ENCODE measurements at places on chromosomes 3 and 15.

GRCh38 chr3:13557417-13557816 is 8.5 kb downstream of the FBLN2 start:
- DNase-seq, result no peak

- DNase-seq, result no peak
Measured at GRCh38 chr3:134659391-134660045, 8.7 kb upstream of the KY start.

- no peak for DNase-seq
Measured at GRCh38 chr15:69159805-69160140, 662 bp upstream of the GLCE start.

DNA sequence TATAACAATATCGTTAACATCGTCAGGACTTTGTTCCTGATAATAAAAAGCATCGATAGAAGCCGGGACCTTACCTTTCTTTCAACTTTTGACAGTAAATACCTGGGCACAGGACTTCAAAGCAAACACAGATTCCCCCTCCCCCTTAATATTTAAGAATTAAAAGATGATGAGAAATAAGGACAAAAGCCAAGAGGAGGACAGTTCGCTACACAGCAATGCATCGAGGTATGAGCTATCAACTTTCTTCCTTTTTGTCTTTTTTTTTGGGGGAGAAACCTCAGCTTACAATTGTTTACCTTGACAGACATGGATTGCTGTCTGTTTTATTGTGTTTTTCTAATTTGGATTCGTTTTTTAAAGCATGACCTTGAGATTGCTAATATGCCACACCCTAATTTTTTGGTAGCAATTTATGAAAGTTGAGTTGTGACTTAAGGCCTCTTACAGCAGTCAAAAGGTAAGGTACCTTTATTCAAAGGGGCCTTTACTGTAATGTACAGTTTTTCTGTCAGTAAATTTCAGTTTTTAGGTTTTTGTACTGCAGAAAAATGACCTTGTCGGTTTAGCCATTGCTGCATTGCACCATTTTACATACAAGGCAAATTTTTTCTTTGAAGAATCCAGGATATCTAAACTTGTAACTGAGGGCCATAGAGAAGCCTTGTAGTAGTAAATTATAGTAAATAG is 1.1 kb downstream of the CHD2 start:
- no peak for DNase-seq

DNA sequence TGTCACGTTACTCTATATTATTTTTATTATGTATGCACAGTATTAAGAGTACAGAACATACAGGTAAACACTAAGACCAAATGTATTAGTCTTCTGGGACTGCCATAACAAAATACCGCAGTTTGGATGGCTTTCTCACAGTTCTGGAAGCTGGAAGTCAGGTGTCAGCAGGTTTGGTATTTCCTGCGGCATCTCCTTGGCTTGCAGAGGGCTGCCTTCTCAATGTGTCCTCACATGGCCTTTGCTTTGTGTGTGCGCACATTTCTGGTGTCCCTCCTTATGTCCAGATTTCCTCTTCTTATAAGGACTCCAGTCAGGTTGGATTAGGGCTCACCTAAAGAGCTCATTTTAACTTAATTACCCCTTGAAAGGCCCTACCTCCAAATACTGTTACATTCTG is 53.8 kb upstream of the CPOX start:
- no peak for DNase-seq

DNA sequence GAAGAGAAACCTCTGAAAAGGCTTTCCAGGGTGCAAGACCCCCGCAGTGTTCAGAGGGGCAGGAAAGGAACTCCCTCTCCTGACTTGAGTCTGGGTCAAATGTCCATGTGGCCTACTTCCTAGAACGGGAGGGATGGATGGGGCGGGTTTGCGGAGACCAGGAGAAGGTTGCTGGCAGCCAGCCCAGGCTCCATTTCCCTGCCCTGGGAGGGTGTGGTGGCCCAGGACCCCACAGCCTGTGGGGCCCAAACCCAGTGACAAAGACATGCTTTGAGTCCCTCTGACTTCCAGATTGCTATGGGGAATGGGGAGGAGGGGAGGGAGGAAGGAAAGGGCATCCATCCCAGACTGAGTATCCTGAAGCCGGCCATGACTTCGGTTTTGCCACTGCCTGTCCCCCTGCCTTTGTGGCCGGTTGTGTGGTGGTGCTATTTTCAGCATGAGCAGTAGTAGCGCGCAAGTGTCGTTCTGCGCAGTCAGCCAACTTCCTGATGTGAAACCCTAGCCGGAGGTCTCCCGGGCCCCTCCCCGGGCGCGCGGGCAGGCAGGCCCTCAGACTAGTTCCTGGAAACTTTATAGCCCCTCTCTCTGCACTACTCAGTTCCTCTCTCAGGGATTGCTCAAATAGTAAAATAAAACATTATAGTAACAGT is 24.4 kb downstream of the MAGEF1 start:
- DNase-seq, result no peak

DNA sequence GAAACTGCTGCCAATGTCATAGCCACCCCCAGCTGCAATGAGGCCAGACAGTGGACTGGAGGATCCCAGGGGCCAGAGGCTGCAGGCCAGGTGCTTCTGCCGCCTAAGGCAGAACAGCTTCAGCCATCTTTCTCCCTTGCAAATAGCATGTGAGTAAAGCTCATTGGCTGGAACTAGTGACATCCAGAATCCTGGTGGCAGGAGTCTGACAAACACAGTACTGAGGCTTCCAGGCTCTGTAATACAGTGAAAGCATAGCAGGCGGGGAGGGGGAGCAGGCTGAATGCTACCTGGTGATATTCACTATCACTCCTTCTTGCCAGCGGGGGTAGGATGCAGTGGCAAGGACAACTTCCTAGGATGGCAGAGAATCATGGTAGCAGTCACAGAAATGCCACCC is 36.5 kb upstream of the TBC1D21 start:
- DNase-seq, result no peak

DNA sequence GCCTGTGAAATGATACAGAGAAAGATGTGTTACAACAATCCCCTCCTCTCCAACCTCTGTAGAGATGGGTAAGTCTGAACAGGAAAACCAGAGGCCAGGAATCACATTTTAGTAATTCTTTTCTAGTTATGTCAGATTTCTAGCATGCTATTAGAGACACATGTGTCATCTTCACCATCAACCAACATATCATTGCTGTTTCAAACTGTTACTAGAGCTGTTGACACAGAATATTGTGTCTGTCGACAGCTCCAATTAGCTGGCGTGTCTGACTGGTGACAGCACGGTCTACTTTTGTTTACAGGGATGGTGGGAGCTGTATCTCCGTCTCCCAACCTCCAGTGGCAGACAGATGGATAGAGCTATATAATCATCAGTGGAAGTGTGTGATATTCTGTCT is 393.2 kb downstream of the SOX2 start:
- no peak for DNase-seq

- no peak for DNase-seq
Measured at GRCh38 chr15:83830381-83830780, 176.5 kb downstream of the ADAMTSL3 start.

DNA sequence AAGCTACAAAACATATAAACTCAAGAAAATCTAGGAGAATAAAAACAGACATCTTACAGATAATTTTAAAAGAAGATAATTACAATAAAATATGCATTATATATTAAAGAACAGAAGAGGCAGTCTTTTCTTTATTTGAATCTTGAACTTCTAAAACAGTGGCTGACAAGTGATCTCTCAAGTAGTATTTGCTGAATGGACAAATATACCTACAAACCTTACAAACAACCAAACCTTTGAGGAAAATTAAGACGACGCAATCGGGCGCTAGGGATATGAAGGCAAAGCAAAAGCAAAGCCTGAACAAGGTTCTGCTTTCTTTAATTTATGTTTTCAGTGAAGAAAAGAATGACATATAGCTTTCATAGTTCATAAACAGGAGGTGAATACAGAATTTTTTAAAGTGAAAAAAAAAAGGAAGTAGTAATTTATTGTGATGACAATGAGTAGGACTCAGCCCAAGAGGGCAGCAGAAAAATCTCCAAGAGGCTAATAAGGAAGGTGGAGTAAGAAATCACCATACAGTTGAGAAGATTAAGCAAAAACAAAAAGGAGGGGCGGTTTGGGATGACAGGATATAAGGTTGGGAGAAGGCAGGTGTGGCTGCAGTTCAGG is 347.8 kb downstream of the TBC1D5 start:
- DNase-seq, result no peak

DNA sequence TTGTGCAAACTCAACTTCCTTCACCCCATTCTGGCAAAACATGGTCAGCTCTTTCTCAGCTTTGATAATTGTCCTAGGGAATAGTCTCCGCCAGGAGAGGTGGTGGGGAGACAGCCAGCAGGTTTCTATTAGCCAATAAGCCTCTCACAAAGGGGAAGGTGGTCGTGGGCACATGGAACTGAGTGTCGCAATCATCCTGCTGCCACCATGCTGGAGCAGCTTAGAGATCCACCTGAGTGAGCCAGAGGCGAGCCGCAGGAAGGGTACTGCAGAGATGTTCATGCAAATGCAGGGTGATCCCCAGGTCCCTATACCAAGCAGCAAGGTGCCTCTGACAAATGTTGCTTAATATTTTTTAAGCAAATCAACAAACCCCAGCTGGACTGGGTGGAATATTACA is 182.8 kb downstream of the RORA start:
- no peak for DNase-seq

DNA sequence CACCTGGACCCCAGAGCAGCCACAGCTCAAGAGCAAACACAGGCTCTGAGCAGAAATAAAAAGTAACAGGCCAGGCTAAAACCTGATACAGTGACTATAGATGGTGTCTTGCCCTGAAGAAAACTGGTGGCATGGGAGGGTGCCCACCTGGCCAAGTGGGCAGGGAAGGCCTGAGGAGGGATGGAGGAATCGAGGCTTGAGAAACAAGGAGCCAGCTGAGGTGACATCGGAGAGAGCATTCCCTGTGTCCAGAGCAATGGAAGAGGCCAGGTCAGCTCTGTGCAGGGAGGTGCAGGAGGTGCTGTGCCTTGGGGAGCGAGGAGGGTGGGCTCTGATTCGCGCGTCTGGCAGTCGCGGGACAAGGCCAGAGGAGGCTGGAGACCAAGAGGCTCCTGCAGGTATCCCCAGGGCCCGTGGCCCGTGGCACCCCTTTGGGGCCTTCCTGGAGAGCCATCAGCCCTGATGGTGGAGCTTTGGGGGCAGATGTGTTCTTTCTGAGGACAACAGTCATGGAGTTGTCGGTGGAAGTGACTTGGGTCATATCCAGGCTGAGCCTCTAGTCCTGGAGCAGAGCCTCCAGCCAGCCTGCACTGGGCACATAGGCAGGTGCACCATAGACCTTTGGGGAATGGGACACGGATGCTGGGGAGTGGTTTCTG is 56.1 kb downstream of the PLXNA1 start:
- DNase-seq, result no peak

- no peak for DNase-seq
Measured at GRCh38 chr3:67569324-67569723, 85.1 kb downstream of the SUCLG2 start.

DNA sequence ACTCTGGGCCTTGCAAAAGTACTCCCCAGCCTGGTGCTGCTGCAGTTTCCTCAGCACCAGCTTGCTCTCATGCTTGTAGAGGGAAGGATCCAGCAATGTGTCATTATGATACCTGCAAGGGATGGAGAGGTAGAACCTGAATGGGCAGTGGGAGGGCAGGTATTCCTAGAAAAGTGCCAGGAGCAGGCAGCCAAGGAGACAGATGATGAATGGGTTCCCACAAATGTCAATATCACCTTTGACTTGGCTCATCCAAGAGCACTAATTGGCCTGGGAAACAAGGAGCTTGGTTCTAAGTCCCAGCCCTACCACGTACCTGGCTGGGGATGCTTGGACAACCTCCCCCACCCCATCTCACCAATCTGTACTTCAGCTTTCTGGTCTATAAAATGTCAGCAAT is 9.4 kb downstream of the CILP start:
- no peak for DNase-seq

DNA sequence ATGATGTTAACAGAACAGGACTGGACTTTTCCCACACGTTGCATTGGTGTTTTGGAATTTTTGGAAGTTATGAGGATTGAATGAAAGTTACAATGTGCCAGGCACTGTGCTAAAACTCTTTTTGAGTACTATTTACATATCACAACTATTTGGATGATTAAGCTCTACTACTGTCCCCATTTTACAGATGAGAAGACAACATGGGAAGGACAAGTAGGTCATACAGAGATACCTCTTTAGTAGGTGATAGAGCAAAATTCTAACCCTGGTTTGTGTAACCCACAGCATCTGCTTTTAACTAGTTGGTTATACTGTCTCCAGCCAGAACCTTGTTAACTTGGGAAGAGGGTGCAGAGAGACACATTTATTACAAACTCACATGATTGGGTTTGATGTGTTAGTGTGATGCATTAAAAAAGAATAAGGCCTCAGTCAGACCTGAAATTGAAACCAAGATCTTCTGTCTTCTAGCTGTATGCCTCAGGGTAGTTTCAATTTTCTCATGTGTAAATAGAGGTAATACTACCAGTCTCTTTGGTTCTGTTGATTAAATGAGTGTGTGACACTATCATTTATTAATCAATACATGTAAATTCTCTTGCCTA is 1.4 kb downstream of the NDUFB4 start:
- DNase-seq, result no peak

DNA sequence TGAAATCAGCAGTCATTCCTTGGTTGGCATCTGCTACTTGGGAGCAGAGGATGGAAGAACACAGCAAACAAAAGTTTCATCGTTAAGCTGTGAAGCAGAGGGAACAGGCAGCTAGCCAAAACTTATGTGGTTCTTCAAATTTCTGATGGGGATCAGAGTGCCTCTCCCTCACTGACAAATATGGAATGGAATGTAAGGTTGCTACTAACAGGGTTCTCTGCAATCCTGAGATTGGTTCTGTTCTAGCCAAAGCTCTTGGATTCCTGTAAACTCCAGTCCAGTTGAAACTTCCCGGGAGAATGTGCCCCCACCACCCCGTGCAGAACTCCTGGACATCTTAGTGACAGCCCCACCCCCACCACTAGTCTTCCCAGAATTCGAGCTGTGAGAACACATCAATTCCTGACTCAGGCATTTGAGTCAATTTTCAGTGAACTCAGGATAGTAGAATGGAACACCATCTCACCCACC is 55.9 kb upstream of the PHLDB2 start:
- no peak for DNase-seq

DNA sequence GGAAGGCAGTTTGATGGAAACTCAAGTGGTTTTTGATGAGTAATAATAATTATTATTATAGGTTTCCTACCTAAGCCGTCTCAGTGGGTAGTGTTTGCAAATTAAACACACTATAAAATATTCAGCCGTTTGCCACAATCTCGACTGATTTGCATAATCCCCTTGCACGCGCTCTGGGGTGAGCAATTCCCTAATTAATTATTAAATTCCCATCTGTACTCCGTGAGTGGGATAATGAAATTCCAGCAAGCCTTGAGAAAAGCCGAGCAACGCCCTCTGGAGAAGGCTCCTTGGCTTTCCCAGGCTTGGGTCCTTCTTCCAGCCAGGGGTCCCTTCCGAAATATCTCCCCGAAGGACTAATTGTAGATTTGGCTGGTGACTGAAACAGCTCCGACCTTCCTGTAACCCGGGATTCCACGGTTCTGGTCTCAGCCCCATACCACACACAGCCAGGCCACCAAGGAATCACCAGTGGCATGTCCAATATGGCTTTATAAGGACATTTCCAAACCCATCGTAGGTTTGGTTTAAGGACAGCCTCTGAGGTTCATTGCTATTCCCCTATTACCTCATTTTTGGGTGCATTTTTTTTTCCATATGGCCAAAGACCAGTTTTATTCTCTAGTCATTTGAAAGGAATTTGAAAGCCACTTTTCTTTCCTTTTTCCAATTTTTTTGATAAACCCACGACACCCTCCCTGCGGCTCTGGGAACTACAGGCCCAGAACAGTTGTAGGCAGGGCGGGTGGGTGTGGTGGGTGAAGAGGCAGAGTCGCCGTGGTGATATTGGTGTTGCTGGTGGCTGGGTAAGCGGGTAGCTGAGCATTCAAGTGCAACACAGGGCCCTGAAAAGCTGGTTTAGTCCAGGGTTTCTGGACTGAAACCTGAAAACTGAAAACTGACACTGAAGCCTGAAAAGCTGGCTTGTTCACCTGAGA is 33.2 kb upstream of the RGMA start:
- DNase-seq, result no peak
